Germinal center (tissue), 1 donor: ENCODE measurements at places on chromosomes 6 and 20.

GRCh38 chr6:161557333-161558107 lies 283.7 kb upstream of the AGPAT4 start:
- no peak for DNase-seq

GRCh38 chr20:56810141-56810540 lies 181.0 kb downstream of the TFAP2C start:
- DNase-seq: no peak

DNA sequence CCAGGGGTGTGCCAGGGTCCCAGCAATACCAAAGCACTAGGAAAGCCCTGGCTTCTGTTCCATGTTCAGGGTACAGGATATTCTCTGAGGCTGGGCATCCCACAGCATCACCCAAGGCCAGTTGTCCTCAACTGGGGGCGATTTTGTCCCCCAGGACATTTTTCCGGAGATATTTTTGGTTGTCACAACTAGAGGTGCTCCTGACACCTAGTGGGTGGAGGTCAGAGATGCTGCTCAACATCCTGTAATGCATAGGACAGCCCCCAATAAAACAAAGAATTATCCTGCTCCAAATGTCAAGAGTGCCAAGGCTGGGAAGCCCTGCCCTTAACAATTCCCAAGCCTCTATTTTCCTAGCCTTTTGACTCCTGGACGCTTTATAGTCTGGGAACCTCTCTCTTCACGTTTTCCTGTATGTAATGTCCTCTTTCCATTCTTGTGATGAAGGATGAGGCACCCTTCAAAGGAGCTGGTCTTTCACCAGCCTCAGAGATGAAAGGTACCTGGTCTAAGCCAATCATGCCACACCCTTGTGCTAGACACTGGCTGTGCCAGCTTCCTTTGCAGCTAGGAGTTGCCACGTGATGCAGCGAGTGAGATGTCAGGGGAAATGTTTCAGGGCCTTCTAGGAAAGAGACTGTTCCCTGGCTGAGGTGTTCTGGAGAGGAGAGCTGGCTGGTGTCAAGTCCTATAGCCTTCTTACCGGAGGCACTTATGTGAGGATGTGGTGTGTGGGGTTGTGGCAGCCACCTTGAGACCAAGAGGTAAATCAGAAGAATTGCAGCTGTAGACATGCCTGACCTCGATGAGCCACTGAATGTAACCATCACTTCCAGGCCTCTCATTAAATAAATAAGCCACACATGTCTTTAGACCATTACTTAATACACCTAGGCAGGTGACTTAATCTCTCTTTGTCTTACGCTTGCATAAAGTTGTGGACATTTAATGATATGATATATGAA lies 23.4 kb upstream of the KCNG1 start:
- DNase-seq: no peak

DNA sequence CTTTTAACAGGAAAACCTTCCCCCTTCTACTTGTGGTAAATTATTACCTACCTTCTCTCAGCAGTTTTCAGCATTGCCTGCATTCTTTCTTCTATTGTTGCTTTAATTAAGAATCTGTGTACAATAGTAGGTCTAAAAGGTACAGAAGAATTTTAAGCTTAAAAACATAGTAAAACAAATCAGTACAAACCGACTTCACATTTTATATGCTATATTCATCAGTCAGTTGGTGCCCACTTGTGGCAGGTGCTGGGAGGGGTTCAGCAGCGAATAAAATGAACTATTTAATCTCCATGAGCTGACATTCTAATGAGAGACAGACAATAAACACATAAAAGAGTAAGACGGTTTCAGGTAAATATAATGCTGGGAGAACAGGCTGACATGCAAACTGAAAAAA lies 73.4 kb upstream of the FBXO30 start:
- no peak for DNase-seq

DNA sequence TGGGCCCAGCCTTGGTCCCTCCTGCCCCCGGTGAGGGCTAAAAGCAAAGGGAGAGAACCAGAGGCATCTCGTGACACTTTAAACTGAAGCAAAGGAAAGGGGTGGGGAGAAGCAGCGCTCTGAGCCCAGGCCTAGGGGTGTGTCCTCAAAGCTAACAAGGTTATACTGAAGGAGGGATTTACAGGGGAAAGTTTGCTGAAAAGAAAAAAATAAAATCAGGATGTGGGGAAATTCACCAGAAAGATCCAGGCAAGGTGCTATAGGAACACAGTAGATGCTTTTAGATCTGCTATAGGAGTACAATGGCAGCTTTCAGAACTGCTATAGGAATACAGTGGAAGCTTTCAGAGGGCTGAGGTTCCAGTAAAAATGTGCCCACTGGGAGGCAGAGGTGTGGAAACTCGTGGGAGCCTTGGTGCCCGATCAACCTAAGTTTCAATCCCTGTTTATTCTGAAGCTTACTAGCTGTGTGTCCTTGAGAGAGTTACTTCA lies at the start of gene COL9A1:
Gene COL9A1, minus strand, starts transcription at position 51 of the 492 bp plus-strand sequence. CDS start 160 bp downstream, outside the sequence.
- DNase-seq: no peak

DNA sequence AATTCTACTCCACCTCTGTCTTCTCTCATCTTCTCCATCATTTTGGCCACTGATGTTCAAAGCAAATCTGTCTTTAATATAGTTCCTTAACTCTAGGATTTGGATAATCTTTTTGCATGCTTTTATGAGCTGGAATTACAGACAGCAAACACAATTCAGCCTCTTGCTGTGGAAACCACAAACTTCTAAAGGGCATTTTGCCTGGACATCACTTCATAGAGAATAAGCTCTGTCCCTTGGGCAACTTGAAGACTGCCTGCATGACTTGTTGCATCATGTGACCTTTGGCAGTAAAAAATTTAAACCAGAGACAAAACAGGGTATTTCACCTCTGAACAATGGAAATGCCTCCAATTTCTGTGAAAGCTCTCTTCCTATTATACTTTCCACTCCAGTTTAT lies 74.1 kb upstream of the HDDC2 start:
- no peak for DNase-seq

- no peak for DNase-seq
Measured at GRCh38 chr20:36628076-36628475, 17.9 kb downstream of the SLA2 start.

DNA sequence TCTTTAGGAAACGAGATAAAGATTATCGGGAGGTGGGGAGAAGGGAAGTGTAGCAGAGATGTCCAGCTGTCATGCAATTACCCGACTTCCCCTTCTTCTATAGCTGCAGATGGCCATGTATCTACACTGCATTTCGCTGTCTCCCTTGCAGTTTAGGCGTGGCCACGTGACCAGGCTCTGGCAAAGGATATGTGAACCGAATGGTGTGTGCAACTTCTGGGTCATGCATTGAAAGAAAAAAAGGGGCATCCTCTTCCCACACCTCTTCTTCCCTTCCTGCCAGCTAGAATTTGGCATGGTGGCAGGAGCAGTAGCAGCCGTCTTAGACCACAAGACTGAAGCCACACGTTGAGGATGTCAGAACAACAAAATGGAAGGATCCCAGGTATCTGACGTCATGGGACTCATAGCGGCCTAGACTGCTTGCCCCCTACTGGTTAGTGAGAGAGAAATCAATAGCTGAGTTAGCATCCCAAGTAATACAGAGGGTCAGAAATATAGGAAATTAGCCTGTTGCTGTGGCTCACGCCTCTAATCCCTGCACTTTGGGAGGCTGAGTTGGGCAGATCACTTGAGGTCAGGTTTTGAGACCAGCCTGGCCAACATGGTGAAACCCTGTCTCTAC lies 32.8 kb downstream of the TCF15 start:
- no peak for DNase-seq

DNA sequence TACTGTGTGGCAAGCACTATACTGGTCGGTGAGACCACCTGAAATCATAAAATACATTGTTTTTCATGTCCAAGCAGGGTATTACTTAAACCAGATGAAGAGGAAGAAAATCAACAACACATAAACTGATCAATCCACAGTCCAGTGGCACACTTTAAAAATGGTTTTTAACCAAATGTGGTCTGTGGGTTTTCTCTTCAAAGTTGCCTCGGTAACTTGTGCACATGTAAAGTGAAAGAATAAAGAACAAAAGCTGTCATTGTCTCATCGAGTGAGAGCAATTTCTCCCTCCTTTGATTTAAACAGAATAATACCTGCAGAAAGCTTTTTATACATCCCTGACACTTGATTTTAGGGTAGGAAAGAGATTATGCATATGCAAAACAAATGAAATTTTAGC lies 3.7 kb downstream of the FLRT3 start:
- DNase-seq: no peak

DNA sequence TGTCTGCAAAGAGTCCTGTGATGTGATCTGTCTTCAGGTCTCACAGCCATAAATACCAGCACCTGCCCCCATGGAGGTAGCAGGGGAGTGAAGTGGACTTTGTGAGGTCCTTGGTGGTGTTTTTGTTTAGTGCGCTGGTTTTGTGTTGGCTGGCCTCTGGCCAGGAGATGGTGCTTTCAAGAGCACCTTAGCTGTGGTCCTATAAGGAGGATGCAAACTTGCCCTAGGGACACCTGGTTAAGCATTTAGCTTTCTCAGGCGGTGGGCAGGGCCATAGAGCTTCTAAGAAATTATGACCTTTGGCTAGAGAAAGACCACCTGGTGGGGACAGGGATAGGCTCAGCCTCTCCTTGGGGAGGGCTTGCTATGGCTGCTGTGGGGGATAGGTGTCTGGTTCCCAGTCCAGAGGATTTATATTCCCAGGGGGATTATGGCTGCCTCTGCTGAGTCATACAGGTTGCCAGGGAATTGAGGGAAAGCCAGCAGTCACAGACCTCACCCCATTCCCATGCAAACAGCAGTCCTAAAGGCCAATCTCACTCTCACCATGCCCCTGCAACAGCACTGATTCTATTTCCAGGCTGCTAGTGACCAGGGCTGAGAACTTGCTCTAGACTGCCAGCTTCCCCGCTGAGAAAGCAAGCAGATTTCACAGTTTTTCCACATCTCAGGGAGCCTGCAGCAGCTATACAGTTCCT lies 259.3 kb downstream of the TFAP2B start:
- no peak for DNase-seq

- no peak for DNase-seq
Measured at GRCh38 chr6:166642646-166643045, 15.6 kb upstream of the RPS6KA2 start.

GRCh38 chr20:25077610-25078169 lies 4.3 kb downstream of the VSX1 start:
- DNase-seq: no peak

DNA sequence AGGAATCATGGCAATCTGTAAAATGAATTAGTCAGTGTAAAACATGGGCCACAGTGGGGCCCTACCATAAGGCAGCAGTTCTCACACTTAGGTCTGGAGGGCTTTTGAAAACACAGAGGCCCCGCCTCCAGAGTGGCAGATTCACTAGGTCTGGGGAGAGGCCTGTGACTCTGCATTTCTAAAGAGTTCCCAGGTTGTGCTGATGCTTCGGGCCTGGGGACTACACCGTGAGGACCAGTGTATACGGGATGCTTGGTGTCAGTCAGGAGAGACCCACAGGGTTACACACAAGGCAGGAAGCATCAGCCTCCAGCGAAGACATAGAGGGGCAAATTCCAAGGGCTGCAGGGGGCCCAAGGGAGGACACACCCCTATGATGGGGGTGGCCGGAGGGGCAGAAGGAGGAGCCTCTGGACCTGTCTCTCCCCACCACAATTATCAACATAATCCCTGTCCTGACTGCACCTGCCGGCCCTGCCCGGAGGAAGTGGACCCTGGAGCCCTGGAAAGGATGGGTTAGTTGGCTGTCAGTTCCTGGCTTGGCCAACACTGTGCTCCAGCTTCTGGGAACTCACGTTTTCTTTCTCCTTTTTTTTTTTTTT lies 46.7 kb downstream of the FGD2 start:
- DNase-seq: no peak

DNA sequence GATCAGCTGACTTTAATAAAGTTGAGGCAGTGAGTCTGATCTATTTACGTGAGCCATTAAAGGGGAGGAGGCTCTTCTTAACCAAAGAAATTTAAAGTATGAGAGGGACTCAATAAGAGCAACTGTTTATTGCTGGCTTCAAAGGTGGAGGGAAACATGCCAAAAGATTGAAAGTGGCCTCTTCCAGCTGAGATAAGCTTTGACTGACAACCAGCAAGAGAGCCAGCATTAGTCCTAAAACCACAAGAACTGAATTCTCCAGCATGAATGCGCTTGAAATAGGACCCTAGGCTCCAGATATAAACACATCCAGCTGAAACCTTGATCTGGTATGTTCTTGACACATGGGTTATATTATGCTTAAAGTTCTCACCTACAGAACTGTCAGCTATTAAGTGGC lies 123.1 kb upstream of the GJE1 start:
- DNase-seq: no peak

- no peak for DNase-seq
Measured at GRCh38 chr6:15370733-15371671, 125.1 kb downstream of the JARID2 start.

DNA sequence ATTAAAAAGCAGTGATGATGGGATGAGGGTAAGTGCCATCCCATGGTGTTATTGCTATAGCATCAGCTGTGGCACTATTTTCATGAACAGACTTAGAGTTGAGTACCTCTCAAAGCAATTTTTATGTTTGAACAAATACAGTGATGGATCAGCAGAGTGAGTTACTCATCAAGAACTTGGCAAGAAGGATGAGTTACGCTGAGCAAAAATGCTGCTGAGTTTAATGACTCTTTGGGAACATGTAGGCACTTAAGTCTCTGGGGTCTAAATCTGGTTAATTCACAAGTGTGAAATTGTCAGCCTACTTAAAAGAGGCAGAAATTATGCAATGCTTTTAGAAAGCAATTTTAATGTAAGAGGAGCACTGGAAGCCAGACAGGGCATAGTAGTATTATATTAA lies 78.5 kb upstream of the AHI1 start:
- no peak for DNase-seq

- DNase-seq: no peak
Measured at GRCh38 chr20:49675368-49676151, 38.1 kb downstream of the B4GALT5 start.

DNA sequence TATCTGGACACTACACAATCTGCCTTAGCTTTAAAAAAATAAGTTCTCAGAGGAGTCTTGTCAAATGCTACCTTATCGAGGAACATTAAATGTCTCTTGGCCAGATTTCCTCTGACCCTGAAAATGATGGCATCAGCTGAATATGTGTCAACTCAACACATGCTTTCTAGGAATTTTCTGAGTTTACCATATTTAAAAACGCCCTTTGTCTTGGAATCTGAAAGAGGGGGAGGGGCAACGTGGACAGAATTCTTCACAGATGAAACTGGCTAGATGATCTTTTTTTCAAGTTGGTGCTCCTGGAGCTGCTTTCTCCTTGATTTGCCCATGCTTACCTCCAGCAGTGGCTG lies 5.1 kb downstream of the SOX4 start:
- no peak for DNase-seq

- DNase-seq: no peak
Measured at GRCh38 chr6:4017058-4017739, 61.7 kb downstream of the FAM217A start.

- DNase-seq: no peak
Measured at GRCh38 chr20:62815066-62815991, 1.5 kb upstream of the COL9A3 start.

GRCh38 chr6:105740946-105741645 lies 338.2 kb upstream of the PREP start:
- DNase-seq: no peak
